ENCODE measurements at places on chromosomes 1 and 21.

DNA sequence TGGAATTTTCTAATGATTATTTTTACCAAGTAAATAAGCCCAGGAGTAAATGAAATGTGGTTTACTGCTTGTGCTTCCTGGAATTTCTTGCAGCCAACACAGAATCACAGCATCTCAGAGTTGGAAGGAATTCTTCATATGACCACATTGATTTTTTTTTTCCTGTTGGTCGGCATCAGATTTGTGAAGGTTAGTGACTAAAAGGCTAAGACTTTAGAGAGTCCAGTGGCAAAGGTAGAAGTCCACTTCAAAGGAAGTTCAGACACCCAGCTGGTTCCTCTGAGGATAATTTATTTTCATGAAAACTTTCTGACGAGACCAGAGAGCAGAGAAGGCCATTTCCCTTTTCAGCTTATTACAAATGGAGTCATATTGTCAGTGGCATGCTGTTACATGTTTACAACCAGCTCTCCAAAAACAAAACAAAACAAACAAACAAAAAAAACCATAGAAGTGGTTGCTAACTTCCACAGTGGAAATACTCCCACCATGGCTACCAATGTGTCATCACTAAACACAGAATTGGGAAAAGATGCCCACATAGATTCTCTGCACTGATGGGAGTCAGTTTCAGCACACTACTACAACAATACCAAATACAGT is 77.2 kb upstream of the CDC42BPA start:
- no peak overlapping the region for H3K27ac ChIP-seq
- H3K36me3 ChIP-seq, result no peaks in the 10 kb centered on the region
- DNase-seq, result no peak
- no peak overlapping the region for H3K4me3 ChIP-seq

DNA sequence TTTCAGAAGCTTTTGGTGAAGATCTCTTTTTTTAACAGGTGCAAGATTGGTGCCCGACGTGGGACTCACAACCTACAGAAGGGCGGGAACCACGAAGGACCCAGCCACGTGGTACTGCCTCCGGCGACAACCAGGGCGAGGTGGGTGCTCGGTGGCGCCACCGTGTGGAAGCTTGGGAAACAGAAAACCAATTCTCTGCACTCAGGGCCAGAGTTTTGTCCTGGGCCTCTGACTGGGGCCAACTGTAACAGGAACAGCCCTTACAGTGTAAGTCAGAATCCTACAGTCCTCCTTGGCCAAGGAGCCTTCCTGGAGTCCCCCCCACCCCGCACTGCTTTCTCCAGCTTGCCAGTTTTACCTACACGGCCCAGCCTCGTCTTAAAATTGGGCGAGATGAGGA is 11.6 kb upstream of the S100A7A start:
- peak; percentile 86 for DNase-seq
- peaks cover 5% of the 10 kb centered on the region for H3K27me3 ChIP-seq
- no peaks in the 10 kb centered on the region for H3K4me1 ChIP-seq
- no peak overlapping the region for H3K27ac ChIP-seq

DNA sequence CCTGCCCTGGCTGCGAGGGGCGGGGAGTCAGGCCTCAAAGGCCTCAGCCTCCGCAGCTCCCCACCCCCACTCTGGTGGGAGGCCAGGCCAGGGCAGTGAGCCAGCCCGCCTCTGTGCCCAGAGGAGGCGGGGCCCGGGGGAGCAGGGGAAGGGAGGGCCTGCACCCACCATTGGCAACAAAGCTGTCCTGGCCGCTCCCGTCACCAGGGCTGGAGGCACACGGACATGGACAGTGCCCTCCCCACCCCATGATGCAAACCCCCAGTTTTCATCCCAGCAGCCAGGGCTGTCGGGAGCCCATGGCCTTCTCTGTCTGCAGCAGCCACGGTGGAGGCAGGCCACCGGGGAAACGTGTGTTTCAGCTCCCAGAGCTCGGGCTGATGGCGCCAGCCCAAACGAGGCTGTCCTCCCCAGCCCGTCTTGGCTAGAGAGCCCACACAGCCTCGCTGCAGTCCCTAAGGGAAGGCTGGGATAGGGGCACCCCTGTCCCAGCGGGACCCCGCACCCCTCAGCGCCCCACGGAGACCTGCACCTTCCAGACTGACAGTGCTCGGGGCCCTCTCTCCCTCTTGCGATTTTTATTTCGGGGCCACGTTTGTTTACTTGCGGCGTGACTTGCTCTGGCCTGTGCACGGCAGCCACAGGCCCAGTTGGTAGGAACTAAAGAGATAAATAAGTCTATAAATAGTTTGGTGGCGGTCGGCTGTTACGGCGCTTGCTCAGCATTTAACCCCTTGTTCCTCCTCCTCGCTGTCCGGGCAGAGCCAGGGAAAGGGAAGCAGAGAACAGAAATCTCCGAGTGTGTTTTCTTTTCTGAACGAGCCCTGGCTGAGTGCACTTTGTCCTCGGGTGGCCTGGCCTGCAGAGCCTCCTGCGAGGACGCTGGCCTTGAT is 101.8 kb downstream of the PRDM16 start:
- peak; percentile 85 for DNase-seq
- H3K4me3 ChIP-seq, result peak overlapping the region; percentile 44
- no peaks in the 10 kb centered on the region for H3K36me3 ChIP-seq
- no peaks in the 10 kb centered on the region for H3K27me3 ChIP-seq

GRCh38 chr1:193960499-193960898 is 774.1 kb upstream of the B3GALT2 start:
- H3K4me3 ChIP-seq, result no peak overlapping the region
- no peak for DNase-seq
- H3K27ac ChIP-seq, result no peak overlapping the region
- no peaks in the 10 kb centered on the region for H3K4me1 ChIP-seq
- no peaks in the 10 kb centered on the region for H3K27me3 ChIP-seq

DNA sequence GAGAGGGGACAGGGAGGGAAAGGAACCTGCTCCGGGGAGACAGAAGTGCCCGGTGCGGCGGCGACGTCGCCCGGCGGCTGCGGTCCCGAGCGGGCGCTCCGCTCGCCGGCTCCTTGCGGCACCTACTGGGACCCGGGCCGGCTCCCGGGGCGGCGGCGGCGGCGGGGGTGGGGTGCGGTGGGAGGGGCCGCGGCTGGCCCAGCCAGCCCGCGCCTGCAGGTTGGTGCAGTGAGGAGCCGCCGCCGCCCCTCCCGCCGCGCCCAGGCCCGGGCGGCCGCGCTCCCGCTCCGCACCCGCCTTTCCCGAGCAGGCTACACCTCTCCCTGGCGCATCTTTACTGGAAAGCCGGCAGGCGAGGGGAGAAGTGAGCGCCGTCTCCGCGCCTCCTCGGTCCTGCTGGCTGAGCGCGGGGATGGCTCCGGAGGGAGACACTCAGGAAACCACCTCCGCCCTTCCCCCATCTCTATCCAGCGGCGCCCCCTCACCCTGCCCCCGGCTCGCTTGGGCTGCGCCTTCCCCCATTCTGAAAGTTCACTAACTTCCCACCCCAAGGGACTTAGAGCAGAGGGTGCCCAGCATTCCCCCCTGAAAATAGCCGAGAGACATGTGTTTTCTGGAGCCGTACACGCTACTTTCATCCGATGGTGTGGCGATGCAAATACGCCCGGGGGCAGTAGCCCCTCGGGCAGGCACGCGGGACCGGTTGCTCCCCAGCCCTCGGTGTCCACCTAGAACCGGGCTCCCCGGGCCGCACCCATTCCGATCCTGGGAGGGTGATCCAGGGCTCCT is at the start of gene PLD5:
PLD5 (minus strand) TSS at position 127 of the 789 bp plus-strand sequence.
- no peak within 1 kb of the TSS for H3K27ac ChIP-seq
- peak within 1 kb of the TSS; percentile 32 for H3K4me3 ChIP-seq
- peak; percentile 57 for DNase-seq
- peaks cover 10% of the 10 kb centered on the region for H3K4me1 ChIP-seq
- H3K36me3 ChIP-seq, result no peaks in the 10 kb centered on the region
- peaks cover 47% of the 10 kb centered on the region for H3K27me3 ChIP-seq

GRCh38 chr1:151047591-151047924 is at the start of gene C1orf56:
Gene C1orf56 (plus strand): TSS chr1:151047751. CDS start chr1:151047848, 97 bp downstream.
- peaks cover 14% of the 10 kb centered on the region for H3K4me1 ChIP-seq
- peak within 1 kb of the TSS; percentile 92 for H3K4me3 ChIP-seq
- H3K27ac ChIP-seq, result peak within 1 kb of the TSS; percentile 83

GRCh38 chr1:220966041-220966440 is 86.8 kb downstream of the HLX start:
- no peaks in the 10 kb centered on the region for H3K27me3 ChIP-seq
- no peak overlapping the region for H3K4me3 ChIP-seq
- DNase-seq, result no peak
- H3K4me1 ChIP-seq, result no peaks in the 10 kb centered on the region
- no peak overlapping the region for H3K27ac ChIP-seq

GRCh38 chr1:182366596-182366995 is 25.0 kb downstream of the GLUL start:
- no peaks in the 10 kb centered on the region for H3K27me3 ChIP-seq
- H3K4me3 ChIP-seq, result no peak overlapping the region
- no peaks in the 10 kb centered on the region for H3K36me3 ChIP-seq

GRCh38 chr1:210259561-210259960 is 27.0 kb downstream of the SERTAD4 start:
- H3K27me3 ChIP-seq, result no peaks in the 10 kb centered on the region
- no peak for DNase-seq
- H3K4me3 ChIP-seq, result no peak overlapping the region

GRCh38 chr1:161678500-161678899 is 15.6 kb downstream of the FCGR2B start:
- H3K36me3 ChIP-seq, result no peaks in the 10 kb centered on the region
- no peak overlapping the region for H3K4me3 ChIP-seq
- H3K27ac ChIP-seq, result no peak overlapping the region
- no peaks in the 10 kb centered on the region for H3K27me3 ChIP-seq
- H3K4me1 ChIP-seq, result no peaks in the 10 kb centered on the region
- no peak for DNase-seq

- H3K27me3 ChIP-seq, result no peaks in the 10 kb centered on the region
- peaks cover 11% of the 10 kb centered on the region for H3K4me1 ChIP-seq
- peak within 1 kb of the TSS; percentile 79 for H3K27ac ChIP-seq
Observed at GRCh38 chr1:98661544-98662355, at the start of gene SNX7. Gene SNX7 (plus strand): TSS chr1:98661721. CDS start chr1:98661732, 11 bp downstream.

DNA sequence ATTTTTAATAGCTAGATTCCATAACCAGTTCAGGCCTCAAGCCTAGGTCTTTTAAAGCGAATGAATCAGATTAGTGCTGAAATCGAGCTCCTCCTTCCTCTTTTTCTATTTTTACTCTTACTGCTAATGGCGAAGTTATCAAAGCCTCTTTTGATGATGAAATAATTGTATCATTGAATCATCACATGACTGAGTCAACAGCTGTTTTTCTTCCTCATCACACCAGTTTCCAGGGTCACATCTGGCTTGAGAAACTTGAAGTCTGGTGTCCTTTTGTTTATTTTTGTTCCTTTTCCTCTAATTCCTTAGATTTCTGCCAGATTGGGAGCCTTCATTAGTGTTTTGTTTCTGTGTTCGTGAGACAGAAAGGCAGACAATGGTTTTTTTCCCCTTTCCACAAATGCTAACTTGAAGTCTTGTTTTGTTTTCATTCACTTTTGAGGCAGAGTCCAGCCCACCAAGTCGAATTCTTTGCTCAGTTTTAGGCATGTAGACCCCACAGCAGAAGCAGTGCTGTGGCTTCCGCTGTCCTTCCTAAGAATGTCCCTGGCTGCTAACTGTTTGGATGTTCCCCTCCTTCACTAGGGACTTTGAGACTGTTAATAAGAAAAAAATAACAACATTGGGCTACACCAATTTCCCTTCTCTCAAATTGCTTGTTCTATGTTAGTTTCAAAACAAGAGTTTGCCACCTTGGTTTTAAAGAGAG is 51.9 kb upstream of the FMOD start:
- no peaks in the 10 kb centered on the region for H3K27me3 ChIP-seq
- H3K4me3 ChIP-seq, result no peak overlapping the region
- peaks cover 22% of the 10 kb centered on the region for H3K4me1 ChIP-seq
- H3K27ac ChIP-seq, result peak overlapping the region; percentile 80
- DNase-seq, result no peak
- no peaks in the 10 kb centered on the region for H3K36me3 ChIP-seq

DNA sequence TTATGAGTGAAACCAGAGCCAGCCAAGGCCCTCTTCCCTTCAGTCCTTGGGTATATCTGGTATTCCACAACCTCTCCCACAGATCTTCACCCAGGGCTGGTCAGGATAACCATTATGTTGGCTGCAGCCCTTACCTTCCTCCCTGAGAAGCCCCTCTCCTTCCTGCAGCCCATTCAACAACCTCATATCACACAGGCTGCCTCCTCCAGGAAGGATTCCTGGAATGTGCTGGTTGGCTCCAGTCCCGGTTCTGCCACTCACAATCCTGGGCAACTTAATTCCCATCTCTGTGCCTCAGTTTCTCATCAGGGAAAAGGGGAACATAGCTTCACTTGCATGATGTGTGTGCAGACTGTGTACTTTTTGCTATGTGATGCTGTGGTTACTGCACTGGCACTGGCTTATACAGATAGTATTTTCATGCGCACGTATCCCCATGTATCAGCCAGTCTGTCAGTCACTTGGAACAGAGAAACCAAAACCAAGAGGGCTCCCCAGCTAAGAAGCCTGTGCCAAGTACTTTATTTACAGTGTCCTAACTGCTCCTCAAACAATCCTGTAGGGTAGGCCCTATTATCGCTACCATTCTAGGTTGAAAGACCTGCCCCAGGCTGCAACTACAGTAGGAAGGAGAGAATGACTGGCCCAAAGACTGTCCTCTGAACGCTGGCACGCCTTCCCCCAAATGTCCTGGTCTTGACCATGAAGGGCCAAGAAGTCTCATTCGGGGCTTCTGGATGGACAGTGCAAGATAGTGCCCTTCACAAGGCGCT is 39.9 kb upstream of the PPP1R15B start:
- no peak for DNase-seq
- H3K27ac ChIP-seq, result peak overlapping the region; percentile 42
- peaks cover 9% of the 10 kb centered on the region for H3K4me1 ChIP-seq
- H3K27me3 ChIP-seq, result no peaks in the 10 kb centered on the region

DNA sequence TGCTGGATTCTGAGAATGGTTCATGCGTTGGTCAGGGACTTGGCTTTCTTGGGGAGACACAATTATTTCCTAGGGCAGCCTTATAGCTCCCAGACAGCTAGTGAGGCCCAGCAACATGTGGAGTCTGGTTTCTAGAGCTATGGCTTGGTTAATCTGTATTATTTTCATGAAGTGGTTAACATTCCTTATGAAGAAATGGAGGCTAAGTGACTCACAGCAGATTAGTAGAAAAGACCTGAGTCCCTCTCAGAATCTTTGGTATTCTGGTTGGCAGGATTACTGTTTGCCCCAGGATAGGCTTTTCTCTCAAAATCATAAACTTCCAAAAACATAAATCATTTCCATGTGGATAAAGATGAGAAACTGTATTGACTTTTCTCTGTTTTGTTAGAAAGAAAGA is 42.3 kb downstream of the DUSP10 start:
- DNase-seq, result no peak
- H3K36me3 ChIP-seq, result peaks cover 9% of the 10 kb centered on the region
- H3K4me3 ChIP-seq, result no peak overlapping the region
- H3K27ac ChIP-seq, result no peak overlapping the region
- no peaks in the 10 kb centered on the region for H3K27me3 ChIP-seq
- H3K4me1 ChIP-seq, result no peaks in the 10 kb centered on the region

DNA sequence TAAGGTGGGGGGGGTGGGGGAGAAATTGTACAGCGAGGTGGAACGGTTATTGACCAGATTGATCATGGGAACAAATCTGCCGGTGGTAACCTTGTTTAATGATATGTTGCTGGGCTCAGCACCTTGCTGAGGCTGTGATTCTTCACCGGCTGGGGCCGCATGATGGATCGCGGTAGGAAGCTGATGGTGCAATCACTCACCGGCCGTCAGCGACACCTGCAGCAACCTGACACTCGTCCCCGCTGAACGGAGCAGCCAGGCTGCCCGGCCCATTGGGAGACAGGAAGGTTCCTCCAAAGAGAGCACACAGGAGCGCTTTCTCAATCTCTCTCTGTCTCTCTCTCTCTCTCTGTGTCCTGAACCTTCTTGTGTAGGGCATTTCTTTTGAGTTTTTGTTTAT is 128.5 kb upstream of the RRP15 start:
- DNase-seq, result peak; percentile 64
- H3K36me3 ChIP-seq, result no peaks in the 10 kb centered on the region
- no peak overlapping the region for H3K27ac ChIP-seq

All from upper lobe of right lung (tissue), 1 donor.